ENCODE measurements at places on chromosomes 7 and 10. TPM values are rescaled to one million over a fixed set of nuclear protein-coding genes. Genes with fewer than 3 reads are reported as not detected.

- DNase-seq = no peak
Measured at GRCh38 chr7:84039432-84039831, 155.2 kb downstream of the SEMA3A start.

DNA sequence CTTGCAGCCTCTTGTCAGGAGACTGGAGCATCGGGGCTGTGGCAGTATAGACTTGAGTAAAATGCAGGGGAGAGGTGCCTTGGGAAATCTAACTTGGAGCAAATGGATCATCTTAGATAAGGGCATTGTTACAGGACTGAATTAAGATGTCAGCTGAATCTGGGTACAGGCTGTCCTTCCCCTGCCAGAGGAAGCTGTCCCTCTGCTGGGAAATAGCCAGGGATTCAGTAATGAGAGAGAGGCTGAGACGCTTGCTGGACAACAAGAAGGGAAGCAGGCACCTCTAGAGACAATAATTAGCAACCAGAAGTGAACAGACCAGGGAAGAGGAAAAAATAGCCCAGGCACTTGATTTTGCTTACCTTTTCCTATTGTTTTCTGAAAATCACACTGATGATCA, 20.7 kb upstream of the RAPGEF5 start:
- DNase-seq = no peak

- DNase-seq = no peak
Measured at GRCh38 chr7:112105584-112106530, 100.3 kb downstream of the DOCK4 start.

GRCh38 chr7:151837285-151838042, 39.5 kb downstream of the PRKAG2 start:
- no peak for DNase-seq

DNA sequence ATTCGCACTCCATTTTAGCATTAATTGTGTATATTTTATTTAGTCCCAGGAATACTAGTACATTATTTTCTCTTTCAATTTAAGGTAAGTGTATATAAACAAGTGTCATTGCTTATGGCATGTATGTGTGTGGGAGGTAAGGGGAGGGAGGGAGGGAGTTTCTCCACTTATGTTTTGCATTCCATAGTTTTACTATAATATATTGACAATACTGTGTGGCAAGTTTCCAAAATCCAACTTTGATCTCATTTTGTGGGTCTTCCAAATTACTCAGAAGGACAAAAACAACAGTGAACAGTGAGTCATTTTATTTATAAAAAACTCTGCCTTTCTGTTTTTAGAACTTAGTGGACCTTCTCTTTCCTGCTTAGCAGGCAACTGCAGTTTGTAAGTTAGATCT, 102.3 kb upstream of the SEMA3E start:
- DNase-seq = no peak

- DNase-seq = no peak
Measured at GRCh38 chr10:101066896-101067355, 5.1 kb downstream of the KAZALD1 start.

GRCh38 chr7:129924602-129925001, 28.2 kb downstream of the UBE2H start:
- no peak for DNase-seq

DNA sequence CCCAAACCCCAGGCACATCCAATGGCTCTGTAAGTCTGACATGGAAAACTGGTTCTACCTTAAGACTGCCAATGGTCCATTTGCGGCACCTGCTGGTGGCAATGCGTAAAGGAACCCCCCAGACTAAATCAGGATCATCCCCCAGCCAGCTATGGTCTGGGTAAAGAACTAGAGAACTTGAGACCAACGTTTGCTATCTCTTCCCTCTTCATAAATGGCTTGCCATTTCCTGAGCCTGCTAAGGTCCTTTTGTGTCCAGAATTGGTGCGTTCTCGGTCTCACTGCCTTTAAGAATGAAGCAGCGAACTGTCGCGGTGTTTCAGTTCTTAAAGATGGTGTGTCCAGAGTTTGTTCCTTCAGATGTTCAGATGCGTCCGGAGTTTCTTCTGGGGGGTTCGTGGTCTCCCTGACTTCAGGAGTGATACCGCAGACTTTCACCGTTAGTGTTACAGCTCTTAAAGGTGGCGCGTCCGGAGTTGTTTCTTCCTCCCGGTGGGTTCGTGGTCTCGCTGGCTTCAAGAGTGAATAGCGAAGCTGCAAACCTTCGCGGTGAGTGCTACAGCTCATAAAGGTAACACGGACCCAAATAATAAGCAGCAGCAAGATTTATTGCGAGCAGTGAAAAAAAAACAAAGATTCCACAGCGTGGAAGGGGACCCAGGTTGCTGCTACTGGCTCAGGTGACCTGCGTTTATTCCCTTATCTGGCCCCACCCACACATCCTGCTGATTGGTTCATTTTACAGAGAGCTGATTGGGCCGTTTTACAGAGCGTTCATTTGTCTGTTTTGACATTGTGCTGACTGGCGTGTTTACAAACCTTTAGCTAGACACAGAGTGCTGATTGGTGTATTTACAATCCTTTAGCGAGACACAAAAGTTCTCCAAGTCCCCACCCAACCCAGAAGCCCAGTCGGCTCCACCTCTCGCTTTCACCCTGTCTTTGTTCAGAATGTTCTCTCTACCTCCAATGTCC, 95.4 kb downstream of the ELMO1 start:
- DNase-seq = no peak

DNA sequence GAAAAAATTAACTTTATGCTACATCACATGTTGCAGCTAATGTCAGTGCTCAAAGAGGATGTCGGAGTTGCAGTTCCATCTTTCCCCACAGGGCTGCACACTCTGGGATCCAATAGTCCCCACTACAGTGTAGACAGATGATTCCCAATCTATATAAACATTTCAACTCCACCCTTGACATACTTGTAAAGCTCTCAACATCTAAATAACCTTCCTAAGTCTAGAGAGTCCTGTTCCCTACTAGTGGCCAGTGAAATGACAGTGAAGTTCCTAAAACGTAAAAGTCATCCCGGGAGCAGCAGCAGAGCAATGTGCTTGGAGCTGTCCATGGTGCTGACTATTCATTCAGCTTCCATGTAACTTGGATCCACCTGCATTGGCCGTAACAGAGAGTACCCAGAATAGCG, 145.1 kb downstream of the GRM8 start:
- DNase-seq = no peak

DNA sequence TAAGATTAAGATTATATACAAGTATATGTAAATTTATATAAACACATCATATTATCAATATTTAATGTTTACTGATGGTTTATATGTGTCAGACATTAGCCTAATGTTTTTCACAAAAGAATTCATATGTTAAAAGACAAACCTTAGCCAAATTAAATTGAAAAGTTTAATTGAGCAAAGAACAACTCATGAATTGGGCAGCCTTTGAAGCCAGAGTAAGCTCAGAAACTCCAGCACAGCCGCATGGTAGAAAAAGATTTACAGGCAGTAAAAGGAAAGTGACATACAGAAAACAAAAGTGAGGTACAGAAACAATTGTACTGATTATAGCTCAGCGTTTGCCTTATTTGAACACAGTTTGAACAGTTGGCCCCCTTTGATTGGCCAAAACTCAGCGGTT, 124.1 kb downstream of the TSPAN12 start:
- no peak for DNase-seq

- DNase-seq = no peak
Measured at GRCh38 chr7:133789974-133790373, 337.2 kb upstream of the LRGUK start.

DNA sequence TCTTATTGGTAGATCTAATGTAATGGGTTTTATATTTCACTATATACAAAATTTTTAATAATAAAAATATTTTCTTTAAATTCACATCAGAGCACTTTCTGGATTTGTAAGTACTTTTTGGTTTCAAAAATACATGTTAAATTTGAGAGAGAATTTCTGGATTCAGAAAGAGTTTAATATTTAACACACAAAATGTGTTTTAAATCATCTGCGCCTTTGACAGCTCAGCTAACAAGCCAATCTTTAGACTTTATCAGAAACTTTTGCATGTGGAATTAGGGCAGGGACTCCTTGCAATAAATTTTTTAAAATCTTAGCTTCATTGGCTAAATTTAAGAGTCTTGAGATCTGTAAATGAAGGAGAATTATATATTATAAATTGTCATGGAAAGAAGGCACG, 32.7 kb upstream of the RHOBTB1 start:
- DNase-seq = no peak

DNA sequence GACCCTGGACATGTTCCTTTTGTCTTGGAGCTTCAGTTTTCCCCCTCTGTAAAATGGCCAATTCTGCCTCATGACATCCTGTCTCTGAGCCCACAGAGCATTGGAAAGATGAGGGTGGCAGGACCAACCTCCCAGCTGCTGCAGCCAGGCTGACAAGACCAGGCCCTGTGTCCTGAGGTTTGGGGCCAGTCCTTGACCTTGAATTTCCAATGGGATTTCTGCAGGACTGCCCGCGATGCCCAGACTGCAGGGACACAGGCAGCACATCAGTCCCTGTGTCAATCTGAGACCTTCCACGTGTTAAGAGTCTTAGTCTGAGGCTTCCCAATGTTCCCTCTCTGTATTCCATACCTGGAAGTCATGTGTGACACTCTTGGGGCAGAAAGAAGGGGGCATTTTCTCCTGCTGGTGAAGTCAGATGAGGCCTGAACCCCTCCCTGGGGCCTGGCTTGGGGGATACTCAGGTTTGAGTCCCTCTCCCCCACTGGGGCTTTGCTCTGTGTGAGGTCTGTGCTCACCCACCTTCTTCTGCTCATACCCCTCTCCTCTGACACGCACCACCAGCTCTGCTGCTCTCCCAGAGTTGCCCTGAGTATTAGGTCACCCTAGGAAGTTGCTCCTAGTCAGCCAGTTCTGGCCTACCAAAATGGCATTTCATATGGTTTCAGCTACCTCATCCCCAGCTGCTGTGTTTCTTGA, 79.2 kb downstream of the ADCY1 start:
- DNase-seq = no peak

DNA sequence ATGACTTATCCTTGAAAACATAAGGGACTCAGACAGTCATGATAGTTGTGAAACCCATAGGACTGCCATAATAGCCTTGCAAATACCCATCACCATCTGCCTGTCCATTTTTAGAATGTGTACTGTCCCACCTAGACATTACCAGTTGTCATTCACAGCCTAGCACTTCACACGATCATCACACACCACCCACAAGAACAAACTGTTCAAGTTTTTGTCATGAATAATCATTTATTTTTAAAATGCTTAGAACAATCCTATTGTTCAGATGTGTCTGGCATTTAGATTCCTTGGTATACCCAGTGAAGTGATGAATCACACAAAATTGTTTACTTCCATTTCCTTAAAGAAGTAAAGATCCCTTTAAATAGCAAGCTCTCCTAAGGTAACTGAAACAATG, 46.6 kb downstream of the CCDC3 start:
- DNase-seq = no peak

GRCh38 chr7:96870934-96871333, 134.4 kb upstream of the DLX6 start:
- DNase-seq = no peak

- DNase-seq = no peak
Measured at GRCh38 chr7:156560075-156560474, 80.5 kb upstream of the RNF32 start.

GRCh38 chr7:119996634-119997033, 276.3 kb upstream of the KCND2 start:
- DNase-seq = no peak

GRCh38 chr7:106947244-106947728, 82.2 kb downstream of the PIK3CG start:
- DNase-seq = peak; percentile 19

GRCh38 chr10:75788394-75789205, 357.2 kb downstream of the LRMDA start:
- DNase-seq = no peak

GRCh38 chr7:73738220-73738611, 386 bp downstream of the ABHD11 start:
- peak; percentile 65 for DNase-seq

DNA sequence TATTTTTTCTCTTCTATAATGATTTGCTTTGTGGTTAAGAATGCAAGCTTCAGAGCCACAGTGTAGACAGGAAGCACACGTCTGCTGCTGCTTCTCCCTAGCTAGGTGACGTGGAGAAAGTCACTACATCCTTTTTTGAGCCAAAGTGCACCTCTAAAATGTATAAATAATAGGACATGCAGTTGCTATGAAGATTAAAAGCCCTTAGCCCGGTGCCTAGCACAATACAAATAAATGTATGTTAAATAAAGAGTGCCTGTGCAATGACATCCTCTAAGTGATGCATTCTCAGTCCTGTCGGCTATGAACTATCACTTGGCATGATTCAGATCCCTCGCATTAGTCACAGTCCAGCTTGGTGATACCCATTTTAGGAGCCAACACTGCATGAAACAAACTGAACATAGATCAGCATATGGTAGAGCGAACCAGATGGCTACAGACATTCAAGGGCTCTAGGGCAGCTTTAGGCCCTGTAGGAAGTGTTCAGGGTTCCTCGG, 4.8 kb upstream of the TRDMT1 start:
- DNase-seq = no peak

- no peak for DNase-seq
Measured at GRCh38 chr7:116225860-116226259, 15.5 kb downstream of the TES start.

DNA sequence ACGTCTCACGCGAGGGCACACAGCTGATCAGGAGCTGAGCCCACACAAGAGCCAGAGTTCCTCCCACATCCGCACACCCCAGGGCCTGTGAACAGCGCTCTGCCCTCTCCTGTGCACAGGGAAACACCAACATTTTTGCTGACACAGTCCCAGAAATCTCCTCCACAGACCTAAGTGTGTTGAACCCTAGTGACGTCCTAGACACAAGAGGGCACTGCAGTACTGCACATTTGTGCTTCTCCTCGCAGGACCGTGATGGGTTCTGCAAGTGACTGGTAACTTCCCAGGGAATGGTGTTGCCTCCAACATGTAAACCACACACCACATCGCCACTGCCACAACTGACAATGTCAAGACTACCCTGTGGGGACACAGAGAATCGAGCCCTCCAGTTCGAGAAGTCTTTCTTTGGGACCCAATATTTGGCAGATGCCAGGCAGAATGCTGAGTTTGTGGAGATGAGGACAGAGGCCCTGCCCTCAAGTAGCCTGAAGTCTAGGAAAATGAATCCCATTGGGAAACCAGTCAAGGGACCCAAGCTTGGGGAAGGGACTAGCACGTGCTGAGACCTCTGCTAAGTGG, 170.3 kb downstream of the PAXIP1 start:
- no peak for DNase-seq

DNA sequence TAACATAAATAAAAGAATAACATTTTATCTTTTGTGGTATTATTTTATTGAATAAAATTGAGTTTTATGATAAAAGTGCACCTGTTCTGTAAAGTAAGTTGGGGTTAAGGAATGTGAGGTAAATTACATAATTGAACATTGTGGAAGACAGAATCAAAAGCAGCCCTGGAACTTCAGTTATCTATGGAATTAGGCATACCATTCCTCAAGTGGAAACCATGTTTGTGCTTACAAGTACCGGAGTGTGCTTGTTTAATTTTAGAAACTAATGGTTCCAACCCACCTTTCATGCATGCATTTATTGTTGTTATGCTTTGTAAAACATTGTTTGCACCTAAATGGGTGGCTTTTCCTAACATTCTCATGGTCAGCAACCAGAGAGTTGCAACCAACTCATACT, 28.0 kb downstream of the RBM17 start:
- no peak for DNase-seq

GRCh38 chr7:158805937-158806336, 23.4 kb downstream of the ESYT2 start:
- DNase-seq = no peak

SNCG gene
- 2.6 TPM for total RNA-seq

TMEM225B gene
- 1.1 TPM for total RNA-seq

DENND10 gene
- 10.1 TPM for total RNA-seq

ALOX5 gene
- total RNA-seq = 32.9 TPM

HOXA6 gene
- not detected for total RNA-seq

FZD1 gene
- total RNA-seq = 7.4 TPM

VWC2 gene
- total RNA-seq = not detected

ELFN1 gene
- total RNA-seq = 0.67 TPM

SLC26A4 gene
- total RNA-seq = 0.79 TPM

Data from pancreas (tissue), 10 donors.